ENCODE measurements at places on chromosomes 1 and 21.

- DNase-seq, result no peak
These were observed 25.0 kb upstream of the CCDC27 start for GRCh38 chr1:3727042-3727824.

DNA sequence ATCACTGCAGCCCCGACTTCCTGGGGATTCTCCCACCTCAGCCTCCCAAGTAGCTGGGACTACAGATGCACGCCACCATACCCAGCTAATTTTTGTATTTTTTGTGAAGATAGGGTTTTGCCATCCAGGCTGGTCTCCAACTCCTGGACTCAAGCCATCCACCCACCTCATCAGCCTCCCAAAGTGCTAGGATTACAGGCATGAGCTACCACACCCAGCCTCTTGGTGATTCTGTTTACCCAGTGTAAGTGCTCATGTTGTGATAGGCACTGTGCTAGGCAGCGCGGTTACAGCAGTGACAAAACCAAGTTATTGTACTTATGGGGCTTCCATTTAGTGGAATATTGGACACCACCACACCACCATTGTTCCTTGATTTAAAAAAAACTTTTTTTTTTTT, 9.7 kb upstream of the STX12 start:
- DNase-seq, result no peak

DNA sequence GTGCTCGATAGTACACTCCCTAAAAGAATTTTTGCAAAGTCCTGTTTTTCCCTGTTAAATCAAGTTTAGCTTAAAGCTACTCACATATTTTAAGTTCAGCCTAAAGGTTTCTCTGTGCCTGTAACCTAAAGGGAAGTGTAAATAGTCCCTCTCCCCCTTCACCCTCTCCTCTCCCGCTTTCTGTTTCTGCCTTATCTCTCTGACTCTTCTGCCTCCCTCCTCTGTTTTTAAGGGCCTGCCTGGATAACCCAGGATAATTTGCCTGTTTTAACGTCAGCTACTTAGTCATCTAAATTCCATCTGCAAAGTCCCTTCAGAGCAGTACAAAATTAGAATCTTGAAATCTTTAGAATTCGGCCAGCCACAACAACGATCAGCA, 92.6 kb downstream of the NID1 start:
- DNase-seq, result no peak

DNA sequence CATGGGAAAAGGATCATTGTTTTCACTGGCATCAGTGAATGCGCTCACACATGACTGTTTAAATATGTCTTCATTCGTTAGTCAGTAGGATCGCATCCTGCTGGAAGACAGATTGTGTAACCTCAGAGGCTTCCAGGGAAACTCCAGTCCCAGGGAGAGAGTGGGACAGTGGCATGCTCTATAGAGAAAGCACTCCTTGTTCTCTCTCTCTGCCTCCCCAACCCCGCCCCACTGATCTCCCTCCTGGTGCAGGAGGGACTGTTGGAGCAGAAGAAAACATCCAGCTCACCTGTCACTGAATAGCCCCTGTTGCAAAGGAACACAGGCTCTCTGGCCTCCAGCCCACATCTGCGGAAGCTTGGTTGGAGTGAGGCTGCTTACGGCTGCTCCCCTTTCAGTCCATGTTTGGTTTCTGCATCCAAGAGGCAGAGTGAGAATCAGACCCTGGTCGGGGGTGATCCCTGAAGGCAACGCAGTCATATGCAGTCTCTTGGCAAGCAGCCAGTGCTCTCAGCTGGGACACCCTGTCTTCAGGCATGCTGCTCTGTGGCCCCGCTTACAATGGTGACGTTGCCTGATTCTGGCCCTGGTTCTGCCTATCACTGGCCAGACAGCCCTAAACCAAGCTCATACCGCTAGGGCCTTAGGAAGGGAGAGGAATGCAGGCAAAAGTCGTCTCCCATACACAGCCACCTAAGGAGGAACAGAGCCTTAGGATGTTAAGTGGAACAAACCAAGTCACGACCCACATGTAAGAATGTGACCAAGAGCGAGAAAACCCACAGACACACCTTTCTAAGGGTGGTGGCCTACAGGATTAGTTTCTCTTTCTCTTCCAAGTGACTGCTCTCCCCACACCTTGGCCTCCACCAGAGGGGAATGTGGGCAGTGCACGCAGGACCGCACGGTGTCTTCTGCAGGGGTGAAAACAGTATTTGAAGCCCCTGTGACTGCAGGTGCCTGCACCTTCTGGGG, 39.7 kb downstream of the BACE2 start:
- peak; percentile 78 for DNase-seq

DNA sequence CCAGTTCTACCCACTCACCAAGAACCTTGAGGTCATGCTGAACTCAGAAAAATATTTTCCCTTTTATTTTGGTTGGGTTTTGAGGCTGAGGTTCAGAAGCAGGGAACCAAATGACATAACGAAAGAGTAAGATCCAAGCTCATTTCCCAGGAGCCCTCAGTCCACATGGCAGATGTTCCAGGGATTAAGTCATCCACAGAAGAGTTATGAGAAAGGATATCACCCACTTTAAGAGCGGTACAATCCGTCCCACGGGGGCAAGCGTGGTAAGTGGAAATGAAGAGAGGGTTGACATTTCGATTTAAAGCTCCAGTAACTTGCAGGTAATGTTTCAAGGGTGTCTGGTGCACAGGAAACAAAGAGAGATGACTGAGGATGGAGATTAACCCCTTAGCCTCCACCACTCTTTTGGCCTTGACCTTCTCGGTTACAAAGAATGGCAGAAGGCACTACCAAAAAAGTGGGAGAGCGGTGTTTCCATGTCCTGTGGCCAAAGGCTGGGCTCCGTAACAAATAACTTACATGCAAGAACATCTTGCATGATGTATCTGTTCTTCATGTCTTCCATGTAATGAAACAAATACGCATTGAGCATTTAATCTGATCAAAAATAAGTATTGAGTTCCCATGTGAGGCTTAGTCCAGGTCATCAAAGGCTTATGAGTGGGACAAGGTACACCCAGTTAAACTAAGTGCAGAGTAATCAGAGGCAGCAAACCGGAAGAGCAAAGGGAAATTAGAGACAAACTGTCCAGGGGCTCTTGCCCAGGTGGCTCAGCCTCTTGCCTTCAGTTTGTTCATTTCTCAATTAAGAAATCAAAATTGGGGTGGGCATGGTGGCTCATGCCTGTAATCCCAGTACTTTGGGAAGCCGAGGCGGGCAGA, 241.4 kb downstream of the TOMM20 start:
- no peak for DNase-seq

- DNase-seq, result no peak
These were observed 140.3 kb upstream of the VANGL1 start for GRCh38 chr1:115501476-115501875.

DNA sequence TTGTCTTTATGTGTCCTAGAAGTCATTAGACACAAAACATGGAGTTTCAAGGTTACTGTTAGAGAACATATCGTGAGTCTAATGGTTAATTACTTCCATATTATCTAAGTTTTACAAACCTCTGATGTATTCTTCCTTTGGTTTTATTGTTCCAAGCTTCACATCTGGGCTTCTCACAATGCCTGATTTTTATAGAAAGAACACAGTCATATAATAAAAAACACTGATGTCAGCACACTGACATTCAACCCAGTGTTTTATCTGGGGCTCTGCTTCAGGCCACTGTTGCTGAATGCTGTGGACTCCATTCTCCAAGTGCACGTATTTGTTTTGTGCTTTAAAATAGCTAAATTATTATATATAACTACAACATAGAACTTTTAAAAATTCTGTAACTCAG, 232.9 kb downstream of the SMYD3 start:
- no peak for DNase-seq

DNA sequence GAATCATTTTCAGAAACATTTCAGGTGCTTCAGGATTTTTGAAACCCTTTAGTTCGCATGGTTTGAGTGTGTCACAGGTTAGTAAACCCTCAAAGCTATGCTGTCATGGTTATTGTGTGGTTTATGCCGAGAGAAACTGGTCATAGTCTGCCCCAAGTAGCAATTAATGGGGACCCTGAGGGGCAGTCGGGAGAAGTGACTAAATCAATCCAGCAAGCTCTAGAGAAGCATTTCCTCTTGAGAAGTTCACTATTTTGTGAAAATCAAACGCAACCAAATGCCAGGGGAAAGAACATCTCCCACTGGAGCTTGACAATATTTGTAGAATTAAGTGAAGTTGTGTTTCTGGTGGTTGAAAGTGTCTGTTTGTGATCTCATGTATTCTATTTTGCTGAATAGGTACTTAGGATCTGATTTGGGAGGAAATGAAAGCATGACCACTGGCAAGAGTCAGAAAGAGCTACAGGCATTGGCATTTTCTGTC, 63.0 kb upstream of the BACH1 start:
- no peak for DNase-seq

DNA sequence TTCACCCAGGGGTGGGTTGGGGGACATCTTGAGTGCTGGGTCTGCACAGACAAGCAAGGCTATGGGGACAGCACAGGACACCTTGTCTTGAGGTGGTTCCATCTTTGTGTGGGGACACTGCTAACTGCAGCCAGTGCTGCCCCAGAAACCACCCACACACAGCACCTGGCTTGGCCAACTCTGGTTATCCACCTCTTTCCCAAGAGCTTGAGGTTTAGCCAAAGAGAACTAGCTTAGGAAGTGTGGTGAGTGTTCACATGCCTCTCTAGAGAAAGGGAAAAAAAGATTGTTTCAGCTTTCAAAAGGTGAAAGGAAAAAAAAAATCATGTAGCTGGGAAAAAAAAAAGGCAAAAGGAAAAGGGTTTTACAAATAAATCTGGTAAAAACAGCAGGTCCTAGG, 32.4 kb downstream of the BCAR3 start:
- DNase-seq, result no peak

DNA sequence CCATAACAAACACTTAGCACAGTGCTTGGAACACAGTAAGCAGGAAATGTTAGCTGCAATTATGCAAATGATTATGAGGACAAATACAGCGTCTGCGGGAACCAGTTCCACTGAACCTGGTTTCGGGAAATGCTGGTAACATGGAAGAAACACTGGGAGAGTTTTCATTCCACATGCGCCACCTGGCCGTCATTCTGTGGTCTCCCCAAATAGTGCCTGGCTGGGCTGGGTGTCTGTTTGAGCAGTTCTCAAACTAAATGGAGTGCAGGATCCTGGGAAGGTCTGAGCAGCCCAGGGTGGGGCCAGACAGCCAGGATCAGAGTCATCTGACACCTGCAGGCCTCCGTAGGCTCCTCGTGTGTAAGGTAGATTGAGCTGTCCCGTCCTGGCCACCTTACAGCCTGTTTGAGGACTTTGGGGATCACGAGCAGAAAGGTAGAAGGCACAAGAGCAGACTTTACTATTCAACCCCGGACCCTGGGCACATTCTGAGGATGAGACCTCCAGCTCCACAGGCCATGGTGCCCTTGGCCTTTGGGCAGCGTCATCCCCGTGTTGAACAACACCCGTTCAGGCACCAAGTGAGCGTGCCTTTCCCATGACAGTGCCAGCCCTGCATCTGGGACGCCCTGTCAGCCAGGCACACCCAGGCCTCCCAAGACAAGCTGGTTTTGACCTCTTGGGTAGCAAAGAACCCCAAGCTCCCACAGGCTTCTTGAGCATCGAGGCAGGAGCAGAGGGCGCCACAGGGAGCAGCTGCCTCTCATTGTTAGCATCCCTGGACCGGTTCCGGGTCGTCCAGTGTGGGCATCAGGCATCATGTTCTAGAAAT, 101.9 kb downstream of the PRDM2 start:
- no peak for DNase-seq

All from Caki2 (cell line).